HFFc6 (cell line): ENCODE measurements at places on chromosomes 5 and 9.

DNA sequence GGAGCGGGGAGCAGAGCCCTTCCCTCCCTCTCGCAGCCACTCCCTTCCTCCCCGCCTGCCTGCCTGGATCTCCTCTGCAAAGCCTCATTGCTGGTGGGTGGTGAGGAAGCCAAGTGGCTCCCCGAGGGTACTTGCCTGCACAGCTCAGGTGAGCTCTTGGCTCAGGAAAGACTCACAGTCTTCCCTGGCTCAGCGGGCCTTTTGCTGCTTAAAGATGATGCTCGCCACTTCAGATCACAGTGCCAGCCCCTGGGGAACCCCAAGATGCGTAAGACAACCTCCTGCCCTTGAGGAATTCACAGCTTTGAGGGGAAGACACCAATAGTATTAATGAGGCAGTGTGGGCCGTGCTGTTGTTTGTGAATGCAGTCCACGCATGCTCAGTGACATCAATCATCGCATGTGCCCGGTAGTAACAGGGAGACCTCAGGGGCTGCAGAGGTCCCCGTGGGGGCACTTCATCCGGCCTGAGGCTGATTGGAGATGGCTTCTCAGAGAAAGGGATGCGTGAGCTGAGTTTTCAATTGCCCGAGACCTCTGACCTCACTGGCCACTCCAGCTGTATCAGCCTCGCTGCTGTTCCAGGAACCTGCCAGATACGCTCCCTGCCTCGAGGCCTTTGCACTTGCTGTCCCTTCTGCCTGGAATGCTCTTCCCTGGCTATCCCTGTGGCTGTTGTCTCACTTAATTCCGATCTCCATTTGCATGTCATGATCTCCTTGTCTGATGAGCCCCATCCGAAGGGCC, 36.8 kb downstream of the ERGIC1 start:
- no peak for DNase-seq

GRCh38 chr9:114083666-114084065, 5.6 kb upstream of the AMBP start:
- DNase-seq, result no peak

DNA sequence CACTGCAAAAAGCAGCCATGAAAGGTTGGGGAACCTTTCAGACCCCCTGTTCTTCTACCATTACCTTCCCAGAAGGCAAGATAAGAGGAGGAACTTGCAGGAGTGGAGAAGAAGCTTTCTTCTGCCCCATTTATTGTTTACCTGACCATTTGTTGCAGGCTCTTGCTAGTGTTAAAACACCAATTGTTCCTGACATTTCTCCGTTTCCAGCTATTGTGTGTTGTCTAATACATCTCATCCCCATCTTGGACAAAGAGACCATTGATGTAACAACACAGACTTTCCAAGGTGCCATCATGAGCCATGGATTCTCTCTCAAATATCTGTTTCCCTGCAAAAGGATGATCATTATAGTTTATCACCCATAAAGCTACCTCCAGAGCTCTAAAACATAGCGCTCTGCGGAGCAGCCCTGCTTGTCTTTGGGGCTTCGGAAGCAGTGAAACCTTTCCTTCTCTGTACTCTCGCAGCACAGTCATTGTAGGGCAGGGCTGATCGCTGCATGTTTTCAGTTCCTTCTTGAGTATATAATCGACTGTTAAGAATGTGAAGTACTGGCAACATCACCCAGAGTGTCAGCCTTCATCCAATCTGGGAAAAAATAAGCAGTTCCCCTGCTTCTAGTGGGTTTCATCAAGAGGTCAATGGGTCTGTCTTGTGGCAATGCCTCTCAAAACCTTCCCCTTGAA, 680.0 kb downstream of the SEMA5A start:
- DNase-seq, result no peak

GRCh38 chr9:33437898-33438297, 9.5 kb downstream of the AQP3 start:
- no peak for DNase-seq

GRCh38 chr9:98314381-98315066, 59.1 kb upstream of the TBC1D2 start:
- peak; percentile 26 for DNase-seq
